ENCODE measurements at places on chromosomes 3 and 15.

- DNase-seq = no peak
Observed at GRCh38 chr3:23501201-23501802, 298.2 kb downstream of the UBE2E2 start.

GRCh38 chr3:151309566-151309965 is 7.1 kb downstream of the GPR87 start:
- no peak for DNase-seq

DNA sequence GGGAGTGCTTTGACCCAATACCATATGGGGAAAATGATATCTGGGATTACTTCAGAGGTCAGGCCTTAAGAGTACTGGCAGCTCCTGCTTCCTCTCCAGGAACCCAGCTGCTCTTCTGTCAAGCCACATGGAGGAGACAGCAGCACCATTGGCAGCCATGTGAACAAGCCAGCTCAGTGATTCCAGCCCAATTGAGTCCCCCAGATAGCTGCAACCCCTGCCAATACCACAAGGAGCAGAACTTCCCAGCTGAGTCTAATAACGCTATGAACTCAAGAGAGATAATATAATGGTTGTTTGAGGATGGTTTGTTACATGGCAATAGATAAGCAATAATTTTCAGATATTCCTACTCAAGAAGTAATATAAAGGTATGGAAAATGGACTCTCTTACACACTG is 126.8 kb upstream of the CPNE4 start:
- DNase-seq = no peak

- peak; percentile 95 for DNase-seq
Observed at GRCh38 chr15:65133548-65134200, at the start of gene PDCD7. TSS of gene PDCD7 (minus strand) at chr15:65133808. CDS start at chr15:65133781, 27 bp downstream.

DNA sequence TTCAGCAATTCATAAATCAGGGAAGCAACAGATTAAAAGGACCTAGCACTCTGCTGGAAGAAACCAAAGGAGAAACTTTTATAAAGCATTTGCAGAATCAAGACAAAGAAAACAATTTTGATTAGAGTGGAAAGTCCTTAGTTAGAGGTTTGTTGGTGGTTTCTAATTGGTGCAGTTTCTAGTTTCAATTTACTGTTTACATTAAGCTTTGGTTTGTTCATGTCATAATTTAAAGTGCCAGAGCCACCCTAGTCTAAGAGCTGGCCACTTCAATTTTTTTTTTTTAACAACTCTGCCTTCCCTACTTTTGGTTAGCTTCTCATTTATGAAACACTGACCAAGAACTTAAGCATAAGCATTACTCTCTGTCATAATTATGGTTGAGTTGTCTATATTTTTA is 1428.2 kb upstream of the GBE1 start:
- DNase-seq = no peak

- no peak for DNase-seq
Observed at GRCh38 chr3:82080792-82081191, 319.3 kb upstream of the GBE1 start.

DNA sequence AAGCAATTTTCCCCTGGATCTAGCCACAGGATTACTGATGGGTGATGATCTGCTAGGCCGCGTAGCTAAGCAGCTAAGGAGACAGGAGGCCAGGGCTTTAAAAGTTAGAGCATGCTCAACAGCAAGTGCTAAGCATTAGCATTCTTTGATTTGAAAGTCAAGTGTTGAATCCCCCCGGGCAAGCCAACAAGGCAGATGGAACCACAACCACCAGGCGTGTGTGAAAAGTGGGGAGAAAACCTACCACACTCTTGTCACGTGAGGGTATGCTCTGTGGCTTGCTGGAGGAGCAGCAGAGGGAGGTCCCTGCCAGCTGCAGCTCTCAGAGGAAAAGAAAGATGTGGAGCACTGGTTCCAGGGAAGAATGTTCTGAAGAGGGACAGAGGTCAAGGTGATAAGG is 20.9 kb downstream of the SLC51A start:
- DNase-seq = no peak

DNA sequence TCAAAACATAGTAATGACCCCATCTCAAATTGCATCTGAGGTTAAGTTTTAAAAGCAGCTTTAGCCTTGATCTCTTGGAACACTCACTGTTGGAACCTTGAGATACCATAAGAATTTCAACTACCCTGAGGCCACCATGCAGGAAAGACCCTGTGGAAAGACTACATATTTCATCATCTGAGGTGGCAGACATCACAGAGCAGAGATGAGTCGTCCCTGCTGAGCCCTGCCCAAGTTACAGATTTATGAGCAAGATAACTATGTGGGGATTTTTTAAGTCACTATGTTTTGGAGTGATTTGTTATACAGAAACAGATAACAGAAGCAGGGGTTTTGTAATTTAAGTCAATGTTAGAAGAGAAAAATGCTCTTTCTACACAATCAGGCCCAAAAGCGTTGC is 168.4 kb downstream of the STAC start:
- no peak for DNase-seq

DNA sequence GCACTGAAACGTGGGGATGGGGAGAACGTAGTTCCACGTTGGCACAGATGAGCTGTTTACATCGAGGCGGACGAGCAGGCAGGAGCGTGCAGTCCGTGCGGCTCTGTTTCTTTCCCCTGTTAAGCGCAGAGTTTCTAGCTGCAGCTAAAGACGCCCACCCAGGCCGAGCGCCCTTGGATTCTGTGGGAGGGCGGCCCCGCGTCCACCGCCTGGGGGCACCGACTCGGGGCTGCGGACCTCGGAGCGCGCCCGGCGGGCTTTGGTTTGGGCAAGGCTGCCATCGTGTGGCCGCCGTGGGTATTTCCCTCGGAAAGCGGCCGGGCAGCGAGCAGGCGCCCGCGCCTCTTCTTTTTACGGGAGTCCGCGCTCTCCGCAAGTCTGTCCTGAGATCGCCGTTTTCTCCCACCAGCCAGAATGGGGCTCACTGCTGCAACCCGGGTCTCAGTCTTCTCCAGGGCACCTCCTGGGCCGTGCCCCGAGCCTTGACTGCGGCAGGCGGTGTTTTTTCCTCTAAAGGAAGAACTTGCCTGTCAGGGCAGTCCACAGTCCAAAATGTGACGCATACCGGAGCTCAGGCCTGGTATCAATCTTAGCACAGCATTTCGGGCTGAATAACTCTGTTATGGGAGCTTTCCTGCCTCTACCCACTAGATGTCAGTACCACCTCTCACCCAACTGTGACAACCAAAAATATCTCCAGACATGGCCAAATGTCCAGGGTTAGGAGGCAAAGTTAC is 219.9 kb upstream of the IGF1R start:
- DNase-seq = peak; percentile 81

GRCh38 chr3:151859233-151859673 is 14.2 kb upstream of the SUCNR1 start:
- no peak for DNase-seq

DNA sequence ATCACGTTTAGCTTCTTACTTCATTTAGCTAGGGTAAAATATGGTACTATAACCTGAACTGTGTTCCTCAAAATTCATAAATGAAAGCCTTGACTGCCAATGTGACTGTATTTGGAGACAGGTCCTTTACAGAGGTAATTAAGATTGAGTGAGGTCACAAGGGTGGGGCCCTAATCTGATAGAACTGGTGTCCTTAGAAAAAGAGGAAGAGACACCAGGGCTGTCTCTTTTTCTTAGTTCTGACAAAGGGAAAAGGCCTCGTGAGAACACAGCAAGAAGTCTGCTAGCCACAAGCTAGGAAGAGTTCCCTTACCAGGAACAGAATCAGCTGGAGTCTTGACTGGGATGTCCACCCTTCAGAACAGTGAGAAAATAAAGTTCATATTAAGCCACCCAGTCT is 162.7 kb downstream of the GMNC start:
- DNase-seq = no peak

GRCh38 chr3:20037255-20037996 is 2.8 kb upstream of the KAT2B start:
- DNase-seq = no peak

DNA sequence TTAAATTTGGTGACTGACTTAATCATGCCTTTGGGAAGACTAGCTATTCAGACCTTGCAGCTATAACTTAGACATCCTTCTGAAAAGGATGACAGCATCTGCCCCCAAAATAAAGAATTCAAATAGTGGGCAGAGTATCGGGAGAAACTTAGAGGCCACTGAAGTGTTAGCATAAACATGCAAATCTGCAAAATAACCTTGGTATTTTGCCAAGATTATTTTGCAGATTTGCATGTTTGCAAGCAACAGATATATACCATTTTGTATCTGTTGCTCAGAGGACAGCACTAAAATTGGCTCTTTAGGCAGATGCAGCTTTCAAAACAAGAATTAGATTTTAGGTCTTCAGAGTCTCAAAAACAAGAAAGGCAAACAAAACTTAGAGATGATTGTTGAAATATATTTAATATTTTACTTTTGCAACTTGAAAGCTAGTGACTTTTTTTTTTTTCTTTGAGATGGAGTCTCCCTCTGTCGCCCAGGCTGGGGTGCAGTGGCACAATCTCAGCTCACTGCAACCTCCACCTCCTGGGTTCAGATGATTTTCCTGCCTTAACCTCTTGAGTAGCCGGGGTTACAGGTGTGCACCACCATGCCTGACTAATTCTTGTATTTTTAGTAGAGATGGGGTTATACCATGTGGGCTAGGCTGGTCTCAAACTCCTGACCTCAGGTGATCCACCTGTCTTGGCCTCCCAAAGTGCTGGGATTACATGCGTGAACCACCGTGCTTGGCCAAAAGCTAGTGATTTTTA is 47.8 kb downstream of the KBTBD8 start:
- DNase-seq = no peak
